Hematopoietic multipotent progenitor cell (in vitro differentiated cells): ENCODE measurements at places on chromosomes 3 and 15.

- no peak for DNase-seq
Observed at GRCh38 chr3:116007000-116007399, 383.7 kb downstream of the GAP43 start.

DNA sequence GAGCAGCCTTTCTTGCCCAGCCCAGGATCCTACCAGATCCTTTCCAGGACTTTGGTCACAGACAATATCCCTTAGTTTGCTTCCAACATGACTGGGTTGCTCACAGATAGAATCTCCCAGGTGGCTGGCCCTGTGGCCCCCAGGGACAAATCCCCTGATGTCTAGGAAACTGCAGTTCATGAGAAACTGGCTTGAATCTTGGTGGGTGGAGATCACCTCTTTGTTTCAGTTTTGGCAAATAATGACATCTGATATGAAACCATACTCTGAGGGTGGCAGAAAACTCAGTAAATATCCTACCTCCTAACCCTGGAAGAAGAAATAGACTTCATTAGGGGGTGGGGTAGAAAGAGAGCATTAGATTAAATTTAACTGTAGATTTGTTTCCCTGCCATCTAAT is 44.1 kb upstream of the PFN2 start:
- DNase-seq: no peak

DNA sequence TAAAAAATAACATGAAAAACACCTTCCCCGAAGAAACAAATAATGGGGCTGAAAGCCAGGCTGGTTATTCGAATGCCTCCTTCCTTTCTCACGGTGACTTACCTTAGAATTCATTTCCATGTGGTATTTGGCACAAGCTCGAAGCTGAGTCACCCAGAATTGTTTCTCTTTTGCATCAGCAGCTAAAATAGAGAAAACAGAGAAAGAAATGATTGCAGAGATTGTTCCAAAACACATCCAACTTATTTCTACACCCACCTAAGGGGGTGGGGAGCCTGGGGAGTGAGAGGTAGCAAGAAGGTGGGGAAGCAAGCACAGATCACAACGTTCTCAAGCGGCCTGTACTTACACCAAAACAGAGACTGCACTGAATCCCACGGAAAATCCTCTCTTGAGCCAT is 104.7 kb downstream of the OSBPL10 start:
- DNase-seq: no peak

DNA sequence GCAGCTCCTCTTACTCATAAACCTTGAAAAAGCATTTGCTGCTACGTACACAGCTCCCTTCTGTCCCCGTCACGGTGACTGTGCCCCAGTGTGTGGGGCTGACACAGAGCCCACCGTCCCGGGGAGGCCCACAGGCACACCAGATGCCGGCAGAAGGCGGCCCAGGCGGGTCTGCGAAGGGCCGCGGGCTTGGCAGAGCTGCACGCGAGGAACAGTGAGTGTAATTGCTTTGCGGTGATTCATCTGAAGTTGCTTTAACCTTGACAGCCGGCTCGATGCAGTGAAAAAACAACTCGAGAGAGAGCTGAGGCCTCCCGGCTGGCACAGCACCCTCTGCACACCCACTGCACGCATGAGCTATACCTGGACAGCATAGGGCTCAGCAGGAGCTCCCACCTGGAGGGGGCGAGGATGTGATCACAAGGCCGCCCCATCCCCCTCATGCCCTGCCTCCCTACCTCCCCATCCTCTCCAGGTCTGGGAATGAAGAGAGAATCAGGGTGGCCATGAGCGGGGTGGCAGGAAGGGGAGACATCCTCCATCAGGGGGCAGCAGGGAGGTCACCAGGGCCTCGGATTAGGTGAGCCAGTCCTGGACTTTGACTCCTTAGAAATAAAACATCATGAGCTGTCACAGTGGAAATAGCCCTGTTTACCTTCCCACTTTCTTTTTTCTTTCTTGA is 172.7 kb downstream of the MEGF11 start:
- DNase-seq: peak; percentile 8
